ENCODE measurements at places on chromosomes 1 and 21. TPM values are rescaled to one million over a fixed set of nuclear protein-coding genes. Genes with fewer than 3 reads are reported as not detected.

The GFI1 gene
- 87.5 TPM for total RNA-seq

The HCRTR1 gene
- not detected for total RNA-seq

The ZMYND12 gene
- not detected for total RNA-seq

The SLC45A3 gene
- total RNA-seq, result 0.23 TPM

The RIIAD1 gene
- not detected for total RNA-seq

The CKS1B gene
- 143 TPM for total RNA-seq

The CHI3L1 gene
- not detected for total RNA-seq

The SLC6A17 gene
- total RNA-seq, result 0.02 TPM

The GBP5 gene
- total RNA-seq, result 241 TPM

The CNKSR1 gene
- total RNA-seq, result 5.9 TPM

The PADI2 gene
- 0.14 TPM for total RNA-seq

The ITGB2 gene
- total RNA-seq, result 447 TPM

The LCE3E gene
- total RNA-seq, result not detected

The TARDBP gene
- total RNA-seq, result 190 TPM

The MYOM3 gene
- not detected for total RNA-seq

The PRAMEF10 gene
- total RNA-seq, result not detected

The ERMAP gene
- total RNA-seq, result 7.4 TPM

The CLCA1 gene
- total RNA-seq, result not detected

The ZNF648 gene
- total RNA-seq, result not detected

The MFSD2A gene
- total RNA-seq, result 5.9 TPM

The RAP1A gene
- 142 TPM for total RNA-seq

The MROH9 gene
- total RNA-seq, result not detected

The SEMA6C gene
- total RNA-seq, result 1.6 TPM

The LAD1 gene
- not detected for total RNA-seq

The ADAMTSL4 gene
- total RNA-seq, result 0.39 TPM

The OR2AK2 gene
- not detected for total RNA-seq

The SLC1A7 gene
- total RNA-seq, result not detected

The S100B gene
- 0.20 TPM for total RNA-seq

The CFHR1 gene
- not detected for total RNA-seq

The GBP6 gene
- total RNA-seq, result 0.36 TPM

The CLEC20A gene
- not detected for total RNA-seq

The CTBS gene
- 16.9 TPM for total RNA-seq

The ODR4 gene
- 15.0 TPM for total RNA-seq

The MTFR1L gene
- 30.7 TPM for total RNA-seq

The KRTAP21-2 gene
- not detected for total RNA-seq

All from T-helper 2 cell treated with Interferon-gamma antibody and Interleukin-4, amounts not matched to agents 100 ng/mL and 5 ng/mL, for 36 hours (primary cell).